ENCODE measurements at places on chromosomes 11 and 22. TPM values are rescaled to one million over a fixed set of nuclear protein-coding genes. Genes with fewer than 3 reads are reported as not detected.

DNA sequence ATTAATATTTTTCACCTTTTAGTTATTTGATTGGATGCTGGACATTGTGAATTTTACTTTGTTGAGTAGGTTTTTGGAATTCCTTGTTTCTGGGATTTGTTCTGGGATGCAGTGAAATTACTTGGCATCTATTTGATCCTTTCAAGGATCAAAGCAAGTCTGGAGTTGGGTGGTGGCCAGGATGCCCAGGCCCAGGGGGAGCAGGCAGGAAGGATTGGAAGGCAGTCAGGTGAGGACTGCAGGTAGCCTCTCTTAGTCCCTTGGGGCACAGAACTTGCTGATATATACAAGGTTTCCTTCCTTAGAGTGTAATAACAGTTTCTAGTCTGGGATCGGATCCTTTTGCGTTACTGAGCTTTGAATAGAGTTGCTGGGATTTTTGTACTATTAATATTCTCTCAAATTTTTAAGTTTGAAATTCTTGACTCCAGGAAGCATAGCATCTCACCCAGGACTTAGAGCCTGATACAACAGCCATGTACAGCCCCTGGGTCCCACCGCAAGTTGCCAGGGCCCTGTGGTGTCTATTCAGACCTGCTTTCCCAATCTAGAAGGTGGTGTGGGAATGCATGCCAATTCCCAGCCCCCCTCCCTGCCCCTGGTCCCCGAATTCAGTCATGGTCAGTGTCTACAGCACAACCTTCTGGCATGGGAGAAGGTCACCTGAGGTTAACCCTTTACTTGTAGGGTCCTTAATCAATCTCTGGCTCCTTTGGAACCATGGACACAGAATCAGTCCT lies 6.1 kb downstream of the ZNF74 start:
- no peak overlapping the region for H3K4me3 ChIP-seq
- H3K36me3 ChIP-seq: peaks cover 48% of the 10 kb centered on the region
- H3K4me1 ChIP-seq: peaks cover 7% of the 10 kb centered on the region
- DNase-seq: no peak

DNA sequence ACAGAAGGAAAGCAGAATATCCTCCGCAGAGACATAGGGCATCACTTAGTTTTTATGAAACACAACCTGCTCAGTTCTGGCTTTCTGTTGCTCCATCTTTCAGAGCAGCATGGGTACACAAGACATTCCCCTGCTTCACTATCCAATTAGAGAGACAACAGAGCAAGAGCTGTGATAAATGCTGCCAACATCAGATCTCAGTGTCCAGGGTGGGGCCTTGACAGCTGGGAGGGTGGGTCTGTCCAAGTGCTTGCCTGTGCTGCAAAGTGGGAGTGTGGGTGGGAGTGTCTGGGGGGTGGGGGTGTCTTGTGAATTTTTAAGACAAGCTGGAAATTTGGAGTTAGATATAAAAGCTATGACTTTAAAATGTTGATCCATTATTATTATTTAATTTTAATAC lies 369.6 kb downstream of the TENM4 start:
- peaks cover 9% of the 10 kb centered on the region for H3K36me3 ChIP-seq
- no peak overlapping the region for H3K27ac ChIP-seq
- no peaks in the 10 kb centered on the region for H3K4me1 ChIP-seq
- H3K4me3 ChIP-seq: no peak overlapping the region
- no peaks in the 10 kb centered on the region for H3K27me3 ChIP-seq

DNA sequence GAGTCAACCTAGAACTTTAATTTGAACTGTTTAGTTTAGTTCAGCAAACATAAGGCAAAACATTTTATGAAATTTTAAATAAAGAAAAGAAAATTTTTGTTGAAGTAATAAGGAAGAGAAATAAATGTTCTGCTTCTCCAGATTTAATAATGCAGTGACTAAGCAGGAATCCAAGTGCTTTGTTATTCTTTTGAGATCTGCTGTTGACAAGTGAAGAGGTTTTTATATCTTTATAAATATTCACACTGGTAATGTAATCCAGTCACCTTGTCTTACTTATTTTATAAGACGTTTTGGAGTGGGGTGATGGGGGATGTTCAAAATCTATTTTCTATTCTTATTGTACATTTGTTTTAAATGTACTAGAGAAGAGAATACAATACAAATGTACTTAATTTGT lies 725.9 kb upstream of the CCDC179 start:
- no peak for DNase-seq
- peaks cover 4% of the 10 kb centered on the region for H3K36me3 ChIP-seq
- no peaks in the 10 kb centered on the region for H3K4me1 ChIP-seq
- no peak overlapping the region for H3K4me3 ChIP-seq
- no peaks in the 10 kb centered on the region for H3K27me3 ChIP-seq
- no peak overlapping the region for H3K27ac ChIP-seq

- no peaks in the 10 kb centered on the region for H3K27me3 ChIP-seq
- H3K4me3 ChIP-seq: no peak overlapping the region
- no peak overlapping the region for H3K27ac ChIP-seq
These were observed 15.6 kb upstream of the ARHGAP8 start for GRCh38 chr22:44736581-44737405.

GRCh38 chr11:112599856-112600533 lies 339.3 kb upstream of the PLET1 start:
- H3K36me3 ChIP-seq: peaks cover 2% of the 10 kb centered on the region
- no peak for DNase-seq
- no peaks in the 10 kb centered on the region for H3K27me3 ChIP-seq
- H3K4me3 ChIP-seq: no peak overlapping the region
- H3K27ac ChIP-seq: no peak overlapping the region

DNA sequence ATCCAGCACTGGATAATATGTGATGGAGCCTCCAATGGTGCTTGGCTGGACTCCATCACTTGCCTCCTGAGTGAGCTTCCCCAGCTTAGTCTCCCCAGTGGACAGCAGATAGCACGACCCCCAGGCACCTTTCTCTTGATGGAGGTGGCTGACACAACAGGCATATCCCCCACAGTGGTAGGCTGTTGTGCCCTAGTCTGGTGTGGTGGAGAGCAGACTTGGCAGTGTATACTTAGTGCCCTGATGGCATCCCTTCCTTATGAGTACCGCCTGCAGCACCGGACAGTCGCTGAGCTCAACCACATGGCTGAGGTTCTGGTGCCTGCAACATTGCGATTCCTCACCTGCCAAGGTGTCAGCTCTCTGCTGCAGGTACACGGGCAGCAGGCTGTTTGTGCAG lies 50.1 kb downstream of the DNHD1 start:
- no peak overlapping the region for H3K27ac ChIP-seq
- no peaks in the 10 kb centered on the region for H3K27me3 ChIP-seq
- no peaks in the 10 kb centered on the region for H3K4me1 ChIP-seq
- no peak for DNase-seq
- no peak overlapping the region for H3K4me3 ChIP-seq

DNA sequence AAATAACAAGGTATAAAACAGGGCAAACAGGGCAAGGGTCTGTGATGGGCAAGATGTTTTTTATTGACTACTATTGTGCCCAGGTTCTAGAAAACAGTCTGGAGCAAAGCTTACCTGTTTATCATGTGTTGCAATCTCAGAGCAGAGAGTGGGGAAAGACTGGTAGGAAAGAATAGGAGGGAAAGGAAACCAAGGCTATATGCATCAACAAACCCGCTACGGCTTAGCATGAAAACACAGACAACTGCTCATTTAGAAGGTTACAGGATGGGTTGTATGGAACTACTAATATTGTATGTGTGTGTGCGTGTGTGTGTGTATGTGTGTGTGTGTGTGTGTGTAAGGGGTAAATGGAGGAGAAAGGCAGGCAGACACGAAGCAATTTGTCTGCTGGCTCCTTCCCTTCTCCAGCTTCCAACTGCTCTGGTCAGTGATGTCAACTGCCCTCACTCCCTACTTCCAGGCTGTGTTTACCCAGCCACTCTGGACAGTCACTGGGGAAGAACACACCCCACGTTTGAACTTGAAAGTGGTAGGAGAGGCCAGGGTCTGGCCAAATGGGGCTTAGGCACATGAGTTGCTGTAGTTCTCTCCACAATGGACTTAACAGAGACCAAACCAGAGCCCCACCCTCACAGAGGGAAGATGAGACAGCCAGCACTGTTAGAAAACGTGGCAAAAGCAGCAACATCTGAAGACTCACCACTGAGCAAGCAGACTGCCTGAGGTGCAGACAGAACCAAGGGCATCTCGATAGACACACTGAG lies 47.0 kb downstream of the GAB2 start:
- H3K4me3 ChIP-seq: no peak overlapping the region
- peaks cover 2% of the 10 kb centered on the region for H3K4me1 ChIP-seq
- H3K27me3 ChIP-seq: no peaks in the 10 kb centered on the region
- no peak overlapping the region for H3K27ac ChIP-seq

DNA sequence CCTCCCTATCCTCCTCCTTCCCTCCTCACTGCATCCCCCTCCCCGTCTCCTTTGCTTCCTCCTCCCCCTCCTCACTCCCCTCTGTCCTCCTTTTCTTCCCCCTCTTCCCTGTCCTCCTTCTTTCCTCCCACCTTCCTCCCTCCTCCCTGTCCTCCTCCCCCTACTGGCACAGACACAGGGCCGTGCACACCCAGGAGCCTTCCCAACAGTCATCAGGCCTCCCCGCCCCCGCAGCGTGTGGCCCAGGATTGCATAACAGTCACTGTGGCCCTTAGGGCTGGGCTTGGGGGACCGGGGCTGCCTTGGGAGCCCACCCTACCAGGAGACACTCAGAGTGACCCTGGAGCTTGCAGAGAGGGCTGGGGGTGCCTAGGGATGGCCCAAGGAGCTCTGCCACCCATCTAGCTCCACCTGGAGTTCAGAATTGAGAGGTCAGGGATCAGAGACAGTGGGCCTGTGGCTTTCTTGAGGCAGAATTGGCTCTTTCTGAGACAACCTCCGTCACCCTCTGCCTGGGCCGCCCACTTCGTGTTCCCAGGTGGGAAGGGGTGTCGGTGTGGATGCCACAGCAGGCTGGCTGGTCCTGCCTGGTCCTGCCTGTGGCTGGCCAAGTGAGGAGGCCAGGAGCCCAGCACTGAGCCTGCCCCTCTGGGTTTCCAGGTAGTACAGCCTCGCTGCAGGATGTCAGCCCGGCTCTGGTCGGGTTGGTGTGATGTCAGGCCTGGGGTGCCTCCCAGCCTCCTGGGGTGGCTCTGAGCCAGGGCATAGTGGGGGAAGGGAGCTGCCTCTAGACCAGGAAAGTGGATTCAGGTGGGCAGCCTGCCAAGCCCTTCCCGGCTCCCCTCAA lies 1.6 kb downstream of the SPI1 start:
- no peak overlapping the region for H3K4me3 ChIP-seq
- DNase-seq: no peak
- no peak overlapping the region for H3K27ac ChIP-seq
- H3K27me3 ChIP-seq: no peaks in the 10 kb centered on the region

DNA sequence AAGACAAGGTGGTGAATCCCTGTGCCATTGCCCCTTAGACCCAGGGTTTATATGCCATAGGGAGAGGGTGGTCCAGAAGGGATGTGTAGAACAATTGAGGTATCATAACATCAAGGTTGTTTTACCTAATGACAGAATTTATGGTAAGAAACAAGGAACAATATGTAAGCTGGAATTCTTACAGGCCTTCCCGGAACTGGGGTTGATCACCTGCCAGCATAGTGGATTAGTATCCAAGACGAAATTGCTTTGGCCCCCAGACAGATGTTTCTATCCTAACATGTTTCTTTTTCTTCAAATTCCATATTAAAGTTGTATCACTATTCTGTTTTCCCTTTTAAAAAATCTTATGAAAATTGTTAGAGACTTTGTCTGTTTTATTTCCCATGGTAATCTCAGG lies 343.8 kb upstream of the ANO3 start:
- H3K36me3 ChIP-seq: no peaks in the 10 kb centered on the region
- no peaks in the 10 kb centered on the region for H3K4me1 ChIP-seq
- H3K4me3 ChIP-seq: no peak overlapping the region
- no peak overlapping the region for H3K27ac ChIP-seq
- DNase-seq: no peak

DNA sequence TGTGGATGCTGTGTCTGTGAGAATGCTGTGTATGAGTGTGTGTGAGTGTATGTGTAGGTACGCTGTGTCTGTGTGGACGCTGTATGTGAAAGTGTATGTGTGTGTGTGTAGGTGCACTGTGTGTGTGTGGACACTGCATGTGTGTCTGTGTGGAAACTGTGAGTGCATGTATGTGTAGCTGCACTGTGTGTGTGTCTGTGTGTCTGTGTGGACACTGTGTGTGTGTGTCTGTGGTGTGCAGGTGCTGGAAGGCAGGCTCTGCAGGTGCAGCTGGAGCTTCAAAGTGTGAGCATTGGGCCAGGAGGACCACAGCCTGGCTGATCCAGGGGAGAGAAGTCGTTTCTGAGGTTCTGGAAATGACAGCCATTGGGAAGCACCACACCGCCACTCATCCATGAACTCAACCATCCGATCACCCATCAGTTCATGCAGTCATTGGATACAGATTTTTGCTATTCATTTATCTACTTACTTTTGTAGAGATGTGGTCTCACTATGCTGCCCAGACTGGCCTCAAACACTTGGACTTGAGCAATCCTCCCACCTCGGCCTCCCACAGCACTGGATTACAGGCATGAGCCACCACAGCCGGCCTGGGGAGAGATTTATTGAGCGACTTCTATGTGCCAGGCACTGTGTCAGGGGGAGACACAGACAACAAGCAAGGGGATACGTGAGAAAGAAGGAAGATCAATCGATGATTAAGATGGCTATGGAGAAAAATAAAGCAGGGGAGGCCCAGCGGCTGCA lies 9.6 kb downstream of the TRPM5 start:
- H3K27me3 ChIP-seq: no peaks in the 10 kb centered on the region
- H3K4me1 ChIP-seq: no peaks in the 10 kb centered on the region
- no peaks in the 10 kb centered on the region for H3K36me3 ChIP-seq
- no peak overlapping the region for H3K27ac ChIP-seq
- no peak for DNase-seq

GRCh38 chr22:37291559-37292298 lies 9.4 kb downstream of the CYTH4 start:
- no peak for DNase-seq
- H3K27ac ChIP-seq: no peak overlapping the region
- H3K4me3 ChIP-seq: no peak overlapping the region

DNA sequence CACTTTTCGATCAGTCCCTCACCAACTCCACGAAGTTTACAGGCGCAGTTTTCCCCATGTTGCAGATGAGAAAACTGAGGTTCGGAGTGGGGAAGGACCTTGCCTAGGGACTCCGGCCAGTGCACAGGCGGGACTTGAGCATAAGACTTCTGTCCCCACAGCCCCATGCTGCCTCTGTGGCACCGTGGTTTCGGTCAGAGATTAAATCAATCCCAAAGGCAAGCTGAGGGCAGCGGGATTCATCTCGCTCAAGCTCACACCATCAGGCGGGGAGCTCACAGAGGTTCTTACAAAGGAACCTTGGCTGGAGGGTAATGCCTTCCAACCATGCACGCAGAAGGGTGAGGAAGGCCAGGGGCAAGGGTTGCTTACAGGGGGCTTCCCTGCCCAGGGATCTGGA lies 115.5 kb downstream of the PHF21B start:
- no peak overlapping the region for H3K4me3 ChIP-seq
- DNase-seq: no peak
- H3K27me3 ChIP-seq: no peaks in the 10 kb centered on the region
- H3K36me3 ChIP-seq: peaks cover 11% of the 10 kb centered on the region
- no peaks in the 10 kb centered on the region for H3K4me1 ChIP-seq

GRCh38 chr22:48745842-48746788 lies 1081.6 kb downstream of the BRD1 start:
- H3K4me1 ChIP-seq: no peaks in the 10 kb centered on the region
- DNase-seq: peak; percentile 27
- no peaks in the 10 kb centered on the region for H3K27me3 ChIP-seq
- H3K36me3 ChIP-seq: peaks cover 2% of the 10 kb centered on the region
- H3K27ac ChIP-seq: no peak overlapping the region

The DMC1 gene
- 6.8 TPM for total RNA-seq

The OR8A1 gene
- not detected for total RNA-seq

The KCNE3 gene
- 4.9 TPM for total RNA-seq

The THAP7 gene
- total RNA-seq: 24.6 TPM

The GUCY1A2 gene
- total RNA-seq: 0.55 TPM

The MGAT3 gene
- total RNA-seq: 5.0 TPM

The DRAP1 gene
- total RNA-seq: 101 TPM

The H19 gene
- 10.7 TPM for total RNA-seq
